ENCODE measurements at places on chromosomes 16 and 17. TPM values are rescaled to one million over a fixed set of nuclear protein-coding genes. Genes with fewer than 3 reads are reported as not detected.

Gene PYY
- total RNA-seq = not detected

Gene CDYL2
- 1.6 TPM for total RNA-seq

Gene STRADA
- total RNA-seq = 25.4 TPM

Gene WNK4
- total RNA-seq = 0.26 TPM

Gene TBC1D26
- total RNA-seq = not detected

Gene SCN4A
- total RNA-seq = 0.26 TPM

Gene SYT17
- 9.2 TPM for total RNA-seq

Gene FSCN2
- total RNA-seq = 13.5 TPM

Gene TP53TG3
- not detected for total RNA-seq

DNA sequence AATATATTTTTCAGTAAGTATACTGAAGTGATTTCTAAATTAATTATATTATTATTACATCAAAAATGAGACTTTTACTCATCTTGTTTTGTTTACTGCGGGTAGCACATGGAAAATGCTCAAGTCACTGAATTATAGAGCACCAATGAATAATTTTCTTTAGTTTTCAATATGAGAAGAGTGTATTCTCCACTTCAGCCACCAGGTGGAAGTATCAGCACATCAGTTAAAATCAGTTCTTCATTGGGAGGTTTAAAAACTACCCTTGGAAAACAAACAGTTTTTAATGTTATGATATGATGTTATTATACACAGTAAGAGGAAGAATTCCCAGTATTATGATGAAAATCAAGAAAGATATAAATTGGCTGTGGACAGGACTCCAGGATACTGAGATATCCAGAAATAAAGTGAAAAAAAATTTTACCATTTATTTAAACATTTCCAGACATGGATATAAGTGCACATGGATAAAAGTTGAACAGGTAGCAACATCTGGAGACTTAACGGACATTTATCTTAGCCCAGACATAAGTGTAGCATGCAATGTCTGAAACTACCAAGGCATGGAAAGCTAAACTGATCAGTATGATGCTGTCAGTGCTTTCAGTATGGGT, 467.3 kb downstream of the KCNJ2 start:
- DNase-seq = peak; percentile 27

DNA sequence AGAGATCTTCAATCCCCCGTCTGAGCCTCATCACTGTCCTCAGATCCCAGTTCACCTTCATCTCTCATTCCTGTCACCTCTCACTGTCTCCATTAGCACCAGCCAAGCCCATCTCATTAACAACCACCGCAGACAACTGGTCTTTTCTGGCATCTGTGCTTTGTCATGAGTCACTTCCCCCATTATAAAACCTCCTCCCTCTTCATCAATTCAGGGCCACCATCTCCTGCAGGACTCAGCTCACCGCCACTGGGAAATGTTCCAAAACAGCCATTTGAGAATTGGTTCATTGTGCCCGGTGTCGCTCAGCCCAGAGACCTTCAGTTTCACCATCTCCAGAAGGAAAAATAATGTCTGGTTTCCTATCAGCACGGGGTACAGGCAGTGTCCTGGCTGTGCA, 56.9 kb upstream of the TEKT3 start:
- no peak for DNase-seq

DNA sequence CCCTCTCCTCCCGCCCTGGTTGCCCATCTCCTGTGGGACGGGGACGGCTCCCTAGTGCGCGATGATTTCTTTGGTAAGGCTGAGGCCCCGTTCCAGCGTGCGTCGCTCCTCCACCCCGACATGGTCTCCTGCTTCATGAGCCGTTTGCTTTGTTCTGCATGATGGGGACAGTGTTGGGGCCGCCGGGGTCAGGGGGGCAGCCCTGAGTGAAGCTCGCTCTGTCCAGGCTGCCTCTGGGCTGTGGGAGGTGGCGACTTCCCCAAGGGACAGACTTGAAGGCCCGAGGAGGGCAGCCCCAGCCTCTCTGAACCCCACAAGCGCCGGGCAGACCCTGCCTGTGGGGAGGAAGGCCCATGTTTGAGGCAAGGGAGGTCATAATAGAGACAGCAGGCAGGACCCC, 12.4 kb downstream of the NME3 start:
- no peak for DNase-seq

- DNase-seq = peak; percentile 75
These were observed 14.8 kb upstream of the MARVELD3 start for GRCh38 chr16:71610936-71611871.

DNA sequence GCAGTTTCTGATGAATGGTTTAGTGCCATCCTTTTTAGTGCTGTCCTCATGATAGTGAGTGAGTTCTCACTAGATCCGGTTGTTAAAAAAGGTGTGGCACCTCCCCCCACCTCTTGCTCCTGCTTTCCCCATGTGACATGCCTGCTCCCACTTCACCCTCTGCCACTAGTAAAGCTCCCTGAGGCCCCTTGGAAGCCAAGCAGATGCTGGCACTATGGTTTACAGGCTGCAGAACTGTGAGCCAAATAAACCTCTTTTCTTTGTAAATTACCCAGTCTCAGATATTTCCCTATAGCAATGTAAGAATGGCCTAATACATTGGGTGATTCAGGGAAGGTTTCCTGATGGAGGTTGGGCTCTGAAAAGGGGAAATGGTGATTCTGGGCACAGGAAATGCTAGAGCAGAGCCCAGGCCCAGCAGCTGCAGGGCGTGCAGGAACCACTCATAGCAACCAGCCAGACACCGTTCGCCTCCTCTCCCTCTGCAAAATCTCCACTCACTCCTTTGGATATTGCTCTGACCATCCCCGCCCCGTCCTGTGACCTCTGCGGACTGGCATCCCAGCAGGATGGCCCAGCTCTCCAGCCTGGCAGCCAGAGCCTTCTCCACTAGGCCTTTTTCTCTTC, 2.6 kb upstream of the ADORA2B start:
- no peak for DNase-seq

- DNase-seq = peak; percentile 30
These were observed 128.5 kb upstream of the HS3ST2 start for GRCh38 chr16:22685459-22685830.

- DNase-seq = no peak
These were observed 174.6 kb downstream of the CDH13 start for GRCh38 chr16:82801361-82801760.

GRCh38 chr17:83084621-83085056, 5.2 kb downstream of the METRNL start:
- no peak for DNase-seq

- DNase-seq = no peak
These were observed 4.4 kb downstream of the GGA2 start for GRCh38 chr16:23505671-23506605.

DNA sequence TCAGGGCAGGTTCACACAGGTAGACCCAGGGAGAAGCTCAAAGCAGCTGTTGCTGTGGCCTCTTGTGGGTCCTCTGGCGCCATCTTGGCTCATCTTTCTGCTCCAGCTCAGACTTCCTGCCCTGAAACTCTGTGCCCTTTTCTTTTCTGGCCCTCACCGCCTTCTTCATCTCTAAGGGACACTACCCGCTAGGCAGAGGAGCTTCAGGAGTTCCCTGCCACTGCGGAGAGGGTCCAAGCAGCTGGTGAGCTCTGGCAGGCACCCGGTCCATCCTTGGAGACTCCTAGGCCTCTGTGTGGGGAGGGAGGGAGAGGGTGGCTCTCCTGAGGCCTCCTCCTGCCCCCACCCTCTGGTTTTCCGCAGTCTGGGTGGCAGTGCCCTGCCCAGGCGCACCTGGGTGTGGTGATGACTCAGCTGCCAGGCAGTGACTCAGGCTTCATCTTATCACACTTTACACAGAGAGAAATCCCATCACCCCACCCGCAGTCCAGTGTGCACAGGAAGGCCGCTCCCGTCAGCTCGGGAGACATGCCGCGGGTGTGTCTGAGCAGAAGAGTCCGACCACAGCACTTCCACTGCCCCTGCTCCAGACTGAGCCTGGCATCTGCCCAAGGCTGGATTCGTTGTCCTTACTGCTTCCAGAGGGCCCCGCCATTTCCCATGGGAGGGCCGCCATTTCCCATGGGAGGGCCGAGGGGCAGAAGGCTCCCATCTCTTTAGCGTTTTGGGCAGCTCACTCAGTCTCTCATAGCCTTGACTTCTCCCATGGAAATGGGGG, 7.3 kb downstream of the NT5C start:
- DNase-seq = peak; percentile 81

DNA sequence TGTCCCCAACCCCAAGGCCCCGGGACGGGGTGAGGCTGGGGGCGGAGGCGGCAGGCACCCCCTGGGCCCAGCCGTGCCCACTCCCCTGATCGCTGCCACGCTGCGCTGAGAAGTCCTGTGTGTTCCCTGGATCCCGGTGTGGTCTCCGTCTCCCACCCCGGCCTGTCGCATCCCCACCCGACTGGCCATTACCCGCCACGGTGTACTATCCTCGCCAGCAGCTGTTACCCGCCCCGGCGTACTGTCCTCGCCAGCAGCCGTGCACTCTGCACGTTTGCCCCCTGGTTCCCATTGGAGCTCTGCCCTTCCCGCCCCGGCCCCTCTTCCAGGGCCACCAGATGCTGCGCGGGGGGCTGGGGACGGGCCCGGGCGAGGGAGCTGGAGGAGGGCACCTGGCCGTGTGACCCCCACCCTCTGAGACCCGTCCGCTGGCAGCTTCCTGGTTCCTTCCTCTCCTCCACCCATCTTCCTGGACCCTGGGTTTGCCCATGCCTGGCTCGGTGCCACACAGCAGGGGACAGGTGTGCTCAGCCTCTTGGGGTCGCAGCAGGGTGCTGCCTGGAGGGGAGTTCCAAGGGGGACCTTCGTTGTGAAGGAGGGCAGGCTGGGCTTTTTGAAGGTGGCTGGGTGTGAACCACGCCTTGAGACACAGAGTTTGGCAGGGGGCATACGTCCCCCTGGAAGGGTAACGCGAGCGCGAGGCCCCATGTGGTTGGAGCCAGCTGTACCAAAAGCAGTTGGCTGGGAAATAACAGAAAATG, 19.7 kb downstream of the BAHCC1 start:
- DNase-seq = no peak

- DNase-seq = no peak
These were observed 1.5 kb upstream of the CLDN7 start for GRCh38 chr17:7263801-7264078.

DNA sequence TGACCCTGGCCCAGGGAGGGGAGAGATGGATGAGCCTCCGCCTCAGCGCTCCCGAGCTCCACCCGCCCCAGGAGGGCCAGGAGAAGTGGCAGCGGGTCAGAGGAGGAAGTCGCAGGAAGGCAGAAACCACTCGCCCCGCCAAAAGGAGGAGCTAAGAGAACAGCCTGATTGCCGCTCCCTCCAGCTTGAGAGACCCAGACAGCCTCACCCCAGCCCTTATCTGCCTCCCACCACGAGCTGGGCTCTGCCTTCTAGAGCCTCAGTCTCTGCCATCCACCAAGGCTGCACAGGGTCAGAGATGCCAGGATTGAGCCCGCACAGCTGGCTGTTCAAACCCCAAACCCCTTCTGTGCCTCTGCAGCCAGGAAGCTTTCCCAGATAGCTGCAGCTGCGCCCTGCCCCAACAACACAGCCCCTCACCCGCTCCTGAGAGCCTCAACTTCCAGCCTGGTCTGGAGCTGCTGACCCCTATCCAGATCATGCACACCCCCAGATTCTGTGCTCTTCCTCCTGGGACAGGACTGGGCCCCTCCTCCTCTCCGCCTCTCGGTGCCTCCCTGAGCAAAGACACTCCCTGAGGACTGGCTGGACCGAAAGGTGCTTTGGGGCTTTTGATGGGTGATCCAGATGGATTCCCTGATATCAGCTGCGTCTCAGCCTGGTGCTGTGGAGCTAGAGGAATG, 1.0 kb upstream of the ATP2A3 start:
- peak; percentile 84 for DNase-seq

GRCh38 chr17:81479175-81480071, 33.2 kb downstream of the ACTG1 start:
- no peak for DNase-seq

GRCh38 chr17:8131844-8132441, 8.0 kb upstream of the HES7 start:
- no peak for DNase-seq

- DNase-seq = no peak
These were observed 3.8 kb downstream of the COTL1 start for GRCh38 chr16:84614073-84614459.

DNA sequence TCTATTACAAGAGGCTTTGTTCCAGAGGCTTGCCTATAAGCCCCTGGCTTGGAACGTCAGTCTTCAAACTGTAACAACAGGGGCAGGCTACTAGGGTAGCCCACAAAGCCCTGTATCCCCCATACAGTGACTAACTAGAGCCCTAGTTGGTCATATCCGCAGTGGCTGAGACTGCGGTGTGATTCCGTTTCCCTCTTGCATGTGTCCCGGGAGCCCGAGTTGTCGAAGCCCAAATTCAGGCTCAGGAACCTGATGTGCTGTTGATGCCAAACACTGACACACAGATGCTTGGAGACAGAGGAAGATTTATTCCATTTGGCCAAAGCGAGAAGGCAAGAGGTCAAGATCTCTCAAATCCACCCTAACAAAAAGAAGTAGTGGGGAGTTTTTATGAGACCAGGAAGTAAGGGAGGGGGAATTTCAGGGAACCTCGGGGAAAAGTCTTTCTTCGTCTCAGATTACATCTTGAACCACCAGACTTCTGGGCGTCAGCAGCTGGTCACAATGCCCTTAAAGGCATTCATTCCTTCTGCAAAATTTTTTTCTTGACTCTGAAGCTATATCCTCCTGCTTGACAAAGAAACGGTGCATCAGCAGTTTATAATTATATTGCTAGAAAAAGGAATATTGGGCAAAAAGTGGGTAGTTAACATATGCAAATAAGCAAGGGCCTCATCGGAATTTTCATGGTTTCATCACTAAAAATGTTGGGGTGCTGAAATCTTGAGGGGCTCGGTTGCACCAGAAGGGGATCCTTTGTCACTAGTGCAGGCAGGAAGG, 879 bp downstream of the SLFN5 start:
- peak; percentile 52 for DNase-seq

- DNase-seq = no peak
These were observed 7.3 kb upstream of the WDR45B start for GRCh38 chr17:82655523-82655922.

- no peak for DNase-seq
These were observed 50.8 kb downstream of the PITPNM3 start for GRCh38 chr17:6505425-6506142.

DNA sequence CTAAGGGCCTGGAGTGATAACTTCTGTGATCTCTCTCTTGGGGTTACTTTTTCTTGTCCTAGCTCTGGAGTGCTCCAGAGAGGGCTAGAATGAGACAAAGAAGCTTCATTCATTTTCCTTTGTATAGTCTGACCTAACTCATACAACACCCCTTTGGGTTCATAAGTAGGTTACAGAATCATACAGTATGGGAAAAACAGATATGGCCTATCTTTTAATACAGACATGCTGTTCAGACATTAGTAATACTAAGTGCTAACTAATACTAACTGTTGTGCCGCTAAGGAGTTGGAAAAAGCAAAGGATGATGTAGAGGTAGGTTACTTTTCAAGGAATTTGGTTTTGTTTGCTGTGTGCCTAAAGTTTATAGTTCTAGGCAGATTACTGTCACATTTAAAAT, 84.7 kb downstream of the NLK start:
- no peak for DNase-seq

GRCh38 chr17:973053-973452, 6.5 kb downstream of the NXN start:
- DNase-seq = no peak

- peak; percentile 36 for DNase-seq
These were observed 879 bp downstream of the SOCS1 start for GRCh38 chr16:11254913-11255736.
